ENCODE measurements at places on chromosomes 1 and 21.

DNA sequence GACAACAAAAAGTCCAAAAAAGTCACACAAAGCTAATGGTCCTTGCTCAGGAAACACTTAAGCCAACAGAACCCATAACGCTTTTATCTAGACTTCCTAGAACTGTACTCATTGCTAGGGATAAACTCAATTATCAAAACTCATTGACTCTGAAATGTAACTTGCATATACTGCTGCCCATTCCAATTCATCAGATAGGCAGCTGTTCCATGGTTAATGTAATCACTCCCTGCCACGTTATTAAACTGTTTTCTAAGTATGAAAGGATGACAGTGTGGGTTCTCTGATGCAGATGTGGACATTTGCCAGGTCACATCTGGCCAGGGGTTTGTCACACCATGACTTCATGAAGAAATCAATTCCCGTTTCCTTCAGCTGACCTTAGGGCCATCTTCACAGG is 30.3 kb upstream of the DNAJC11 start:
- DNase-seq = no peak

GRCh38 chr1:64701071-64701470 is 43.8 kb upstream of the RAVER2 start:
- no peak for DNase-seq

DNA sequence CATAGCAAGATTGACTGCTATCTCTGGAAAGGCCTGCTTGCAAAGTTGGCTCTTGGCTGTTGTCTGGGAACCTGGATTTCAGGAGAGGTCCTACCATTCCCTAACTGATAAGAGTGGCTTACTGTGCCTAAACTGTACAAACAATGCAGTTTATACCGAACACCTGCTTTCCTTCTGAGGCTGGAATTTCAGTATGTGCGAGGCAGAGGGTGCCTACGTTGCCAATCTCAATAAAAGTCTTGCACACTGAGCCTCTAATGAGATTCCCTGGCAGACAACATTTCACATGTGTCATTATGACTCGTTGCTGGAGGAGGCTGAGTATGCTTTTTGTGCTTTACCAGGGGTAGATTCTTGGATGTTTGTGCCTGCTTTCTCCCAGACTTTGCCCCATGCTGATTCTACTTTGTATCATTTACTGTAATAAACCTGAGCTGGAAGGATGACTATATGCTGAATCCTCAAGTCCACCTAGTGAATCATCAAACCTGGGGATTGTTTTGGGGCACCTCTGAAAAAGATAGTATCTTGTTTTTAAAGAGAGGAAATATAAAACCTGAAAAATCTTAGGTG is 58.9 kb upstream of the GNG4 start:
- no peak for DNase-seq

DNA sequence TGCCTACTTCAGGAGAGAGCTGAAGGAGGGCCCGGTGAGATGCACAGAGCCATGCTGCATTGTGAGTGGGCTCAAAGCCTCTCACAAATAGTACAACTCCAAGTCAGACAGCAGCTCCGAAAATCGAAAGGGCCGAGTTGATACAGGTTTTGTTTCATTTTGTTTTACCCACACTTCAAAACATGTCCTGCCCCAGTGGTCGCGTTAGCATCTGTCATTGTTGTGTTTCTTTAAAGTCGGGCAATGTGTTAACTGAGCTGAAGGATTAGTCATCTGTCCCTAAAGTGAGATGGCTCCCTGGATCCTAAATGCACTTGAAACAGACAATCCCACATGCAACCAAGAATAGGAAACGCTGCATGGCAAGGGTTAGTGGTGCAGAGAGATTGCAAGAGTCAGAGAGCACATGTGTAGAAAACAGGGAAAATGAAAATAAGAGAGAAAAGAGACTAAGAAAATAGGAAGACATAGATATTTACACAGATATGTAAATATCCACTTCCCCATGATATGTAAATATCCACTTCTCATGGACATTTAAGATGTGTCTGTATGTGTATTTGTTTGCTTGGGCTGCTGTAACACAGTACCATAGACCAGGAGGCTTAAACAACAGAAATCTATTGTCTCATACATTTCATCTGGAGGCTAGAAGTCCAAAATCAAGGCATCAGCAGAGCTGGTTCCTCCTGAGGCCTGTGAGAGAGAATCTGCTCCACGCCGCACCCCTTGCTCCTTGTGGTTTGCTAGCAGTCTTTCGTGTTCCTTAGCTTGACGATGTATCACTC is 131.4 kb upstream of the RAB4A start:
- peak; percentile 45 for DNase-seq

DNA sequence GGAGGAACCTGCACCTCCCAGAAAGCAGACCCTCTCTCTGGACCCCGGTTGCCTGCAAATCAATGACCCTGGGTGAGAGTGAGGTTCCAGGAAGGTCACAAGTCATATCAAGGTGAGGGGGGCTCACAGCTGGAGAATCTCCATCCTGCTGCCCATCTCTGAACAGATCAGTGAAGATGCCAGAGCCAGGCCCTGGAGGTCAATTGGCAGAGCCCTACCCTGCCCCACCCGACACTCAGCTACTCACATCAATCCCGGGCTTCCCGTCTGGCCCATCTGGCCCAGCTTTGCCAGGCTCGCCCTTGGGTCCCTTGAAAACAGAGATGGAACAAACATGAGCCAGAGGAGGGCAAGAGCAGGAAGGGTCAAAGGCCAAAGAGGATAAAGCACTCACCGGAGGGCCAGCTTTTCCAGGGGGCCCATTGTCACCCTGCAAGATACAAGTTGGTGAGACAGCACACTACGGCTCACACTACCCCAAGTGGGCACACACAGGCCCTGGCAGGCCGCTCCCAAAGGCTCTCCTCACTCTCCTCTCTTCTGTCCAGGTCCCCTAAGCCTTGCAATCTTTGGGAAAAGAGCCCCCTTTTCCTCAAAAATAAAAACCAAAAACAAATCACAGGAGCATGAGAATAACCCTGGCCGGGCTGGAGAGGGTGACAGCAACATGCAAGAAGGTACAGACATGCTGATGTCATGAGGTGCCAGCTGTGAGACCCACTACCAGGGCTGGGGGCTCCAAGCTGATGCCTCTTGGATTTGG is 2.9 kb downstream of the COL9A2 start:
- DNase-seq = no peak

DNA sequence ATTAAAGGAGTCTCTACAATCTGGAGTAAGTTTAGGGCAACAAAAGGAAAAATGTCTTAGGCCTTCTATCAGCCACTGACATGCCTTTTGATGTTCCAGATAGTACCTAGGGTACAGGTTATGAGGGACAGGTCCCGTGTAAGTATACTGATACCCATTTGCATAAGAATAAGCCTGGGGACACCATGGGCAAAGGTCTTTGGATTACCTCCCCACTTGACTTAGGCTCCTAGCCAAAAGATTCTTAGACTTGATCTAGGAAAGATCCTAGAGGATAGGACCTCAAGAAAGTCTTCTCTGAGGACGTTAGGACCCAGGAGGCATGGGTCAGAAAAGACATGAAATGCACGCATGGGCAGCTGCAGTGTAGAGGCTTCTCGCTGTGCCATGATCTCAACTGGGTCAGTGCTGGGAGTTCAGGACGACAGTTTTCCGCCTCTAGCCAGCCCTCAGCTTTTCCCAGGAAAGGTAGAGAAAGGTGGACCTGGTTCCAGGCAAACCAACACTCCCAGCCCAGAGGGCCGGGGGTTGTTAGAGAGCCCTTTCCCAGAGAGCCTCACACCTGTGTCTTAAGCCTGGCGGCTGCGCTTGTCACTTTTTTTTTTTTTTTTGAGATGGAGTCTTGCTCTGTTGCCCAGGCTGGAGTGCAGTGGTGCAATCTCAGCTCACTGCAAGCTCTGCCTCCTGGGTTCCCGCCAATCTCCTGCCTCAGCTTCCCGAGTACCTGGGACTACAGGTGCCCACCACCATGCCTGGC is 26.6 kb downstream of the MSTO1 start:
- no peak for DNase-seq

- DNase-seq = peak; percentile 84
Measured at GRCh38 chr1:42940851-42941639, 17.6 kb downstream of the SLC2A1 start.

- DNase-seq = no peak
Measured at GRCh38 chr1:217642455-217642854, 11.3 kb downstream of the SPATA17 start.

DNA sequence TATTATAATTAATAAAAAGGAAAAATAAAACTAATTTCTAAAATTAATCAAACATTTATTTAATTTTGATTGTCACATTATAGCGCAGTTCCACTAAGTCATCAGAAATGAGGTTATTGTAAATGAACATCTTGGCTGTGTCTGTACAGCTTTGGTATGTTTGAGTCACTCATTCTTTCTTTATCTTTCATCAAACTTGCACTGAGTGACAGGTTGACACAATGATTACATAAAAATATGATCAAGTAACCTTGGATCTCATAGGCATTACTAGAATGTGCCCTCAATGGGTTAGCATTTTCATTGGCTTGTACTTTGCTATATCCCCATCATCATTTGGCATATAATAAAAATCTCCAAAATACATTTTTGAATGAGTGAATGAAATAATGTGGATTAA is 1353.2 kb upstream of the ADGRL2 start:
- no peak for DNase-seq

DNA sequence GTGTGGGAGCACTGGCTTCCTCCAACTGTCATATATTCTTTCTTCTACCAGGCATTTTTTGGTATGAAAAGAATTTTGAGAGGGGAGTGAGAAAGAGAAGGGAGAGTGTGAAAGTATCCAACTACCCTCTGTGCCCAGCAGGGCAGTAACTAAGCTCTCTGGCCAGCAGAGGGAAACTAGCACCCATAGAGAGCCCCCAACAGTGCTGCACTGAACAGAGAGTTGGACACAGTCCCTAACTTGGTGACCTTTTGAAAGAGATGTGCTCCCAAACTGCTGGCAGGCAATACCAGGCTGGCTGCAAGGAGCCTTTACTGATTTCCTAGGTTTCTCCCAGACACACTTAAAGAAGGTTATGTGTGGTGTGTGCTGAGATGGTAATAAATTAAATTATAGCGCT is 118.8 kb upstream of the PBX1 start:
- DNase-seq = no peak

DNA sequence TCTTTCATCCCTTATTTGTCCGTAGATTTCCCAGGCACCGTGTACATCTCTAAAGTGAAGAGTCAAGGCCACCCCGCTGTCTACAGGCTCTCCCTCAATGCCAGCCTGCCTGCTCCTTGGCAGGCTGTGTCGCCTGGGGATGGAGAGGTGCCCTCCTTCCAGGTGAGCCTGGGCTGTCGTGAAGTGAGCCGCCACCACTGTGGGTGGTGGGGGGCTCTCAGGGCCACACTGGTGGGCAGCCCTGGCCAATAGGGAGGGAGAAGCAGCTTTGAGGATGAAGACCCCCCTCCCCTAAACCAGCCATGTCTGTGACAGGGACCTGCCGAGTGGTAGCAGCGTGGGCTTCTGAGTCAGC is 46.2 kb downstream of the DISP3 start:
- DNase-seq = no peak

DNA sequence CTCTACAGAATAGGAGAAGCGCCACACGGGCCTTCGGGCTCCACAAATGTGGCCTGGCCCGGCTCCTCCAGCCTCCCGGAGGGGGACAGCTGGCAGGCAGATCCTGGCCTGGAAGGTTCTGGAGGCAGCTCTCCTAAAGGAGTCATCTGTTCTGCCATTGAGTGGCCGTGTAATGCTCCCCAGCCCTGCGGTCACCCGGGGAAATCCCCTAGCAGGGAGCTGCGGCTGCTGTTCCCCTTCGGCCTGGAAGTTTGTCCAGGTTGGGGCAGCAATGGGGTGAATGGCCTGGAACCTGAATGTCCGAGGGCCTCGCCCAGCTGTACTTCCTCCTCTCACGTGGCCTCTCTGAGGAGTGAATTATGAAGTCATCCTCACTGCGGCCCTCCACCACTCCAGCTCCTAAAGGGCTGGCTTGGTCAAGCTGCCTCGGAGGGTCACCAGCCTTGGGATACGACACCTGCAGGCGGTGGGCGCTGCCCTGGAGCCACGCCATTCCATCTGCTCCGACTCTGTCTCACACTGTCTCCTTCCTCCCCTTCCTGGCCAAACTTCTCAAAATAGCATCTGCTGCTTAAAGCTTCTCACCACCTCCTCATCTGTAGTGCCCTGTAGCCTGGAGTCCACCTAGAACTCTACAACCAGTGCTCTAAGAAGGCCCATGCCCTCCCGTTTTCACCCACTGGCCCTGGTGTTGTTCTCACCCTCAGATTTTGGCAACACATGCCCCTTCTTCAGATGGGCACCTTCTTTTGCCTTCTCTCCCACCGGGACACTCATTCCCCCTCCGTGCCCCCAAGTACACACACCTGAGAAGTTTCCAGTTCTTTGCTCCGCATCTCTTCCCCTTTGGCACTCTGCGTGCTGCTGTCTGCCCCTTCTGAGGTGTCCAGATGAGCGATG is 54.4 kb upstream of the TMPRSS2 start:
- DNase-seq = no peak

DNA sequence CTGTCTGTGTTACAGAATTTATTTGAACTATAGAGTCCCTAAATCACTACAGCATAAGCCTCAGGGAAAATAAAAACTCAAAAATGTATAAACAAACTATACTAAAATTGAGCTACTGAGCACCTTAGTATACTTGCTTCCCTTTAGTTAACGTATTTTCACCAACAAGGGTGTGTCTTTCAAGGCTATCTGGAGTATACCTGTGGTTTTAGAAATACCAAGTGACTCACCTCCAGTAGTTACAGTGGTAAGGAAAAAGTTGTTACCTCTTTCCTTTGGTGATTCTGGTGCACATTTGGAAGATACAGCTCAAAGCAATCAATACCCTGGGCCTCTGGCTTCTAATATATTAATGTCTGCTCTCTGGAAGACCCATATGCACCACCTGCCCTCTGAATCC is 68.0 kb upstream of the C1orf105 start:
- DNase-seq = peak; percentile 55

DNA sequence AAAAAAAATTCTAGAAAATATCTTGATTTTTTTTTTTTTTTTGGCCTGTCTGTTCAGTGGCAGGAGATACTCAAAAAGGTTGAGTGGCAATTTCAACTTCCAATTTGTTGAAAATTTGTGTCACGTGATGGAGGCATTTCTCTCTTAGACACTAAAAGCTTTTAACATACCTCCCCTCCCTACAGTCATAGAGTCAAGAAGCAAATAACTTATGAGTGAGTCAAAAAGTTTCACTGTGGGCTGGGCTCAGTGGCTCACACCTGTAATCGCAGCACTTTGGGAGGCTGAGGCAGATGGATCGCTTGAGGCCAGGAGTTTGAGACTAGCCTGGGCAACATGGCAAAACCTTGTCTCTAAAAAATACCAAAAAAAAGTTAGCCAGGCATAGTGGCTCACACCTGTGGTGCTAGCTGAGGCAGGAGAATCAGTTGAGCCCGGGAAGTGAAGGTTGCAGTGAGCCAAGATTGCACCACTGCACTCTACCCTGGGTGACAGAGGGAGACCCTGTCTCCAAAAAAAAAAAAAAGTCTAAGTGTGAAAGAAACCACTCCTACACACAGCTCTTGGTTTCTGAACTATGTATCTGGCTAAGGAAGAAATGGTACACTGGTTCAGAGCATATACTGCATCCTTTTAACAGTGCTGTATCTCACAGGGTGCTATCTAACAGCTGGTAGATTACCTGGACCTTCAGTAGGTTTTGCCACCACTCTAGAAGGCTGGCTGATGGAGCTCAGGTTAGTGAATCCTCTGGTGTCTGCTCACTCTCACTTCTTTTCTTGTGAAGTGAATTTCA is 11.6 kb upstream of the BSDC1 start:
- no peak for DNase-seq

GRCh38 chr1:114263343-114263742 is 109.7 kb upstream of the SYT6 start:
- DNase-seq = peak; percentile 16

Measured in activated CD4-positive, alpha-beta T cell treated with anti-CD3 and anti-CD28 coated beads, Interleukin-2, amount 50 U/mL, for 16 hours (primary cell).